ENCODE measurements at places on chromosomes 3 and 15.

DNA sequence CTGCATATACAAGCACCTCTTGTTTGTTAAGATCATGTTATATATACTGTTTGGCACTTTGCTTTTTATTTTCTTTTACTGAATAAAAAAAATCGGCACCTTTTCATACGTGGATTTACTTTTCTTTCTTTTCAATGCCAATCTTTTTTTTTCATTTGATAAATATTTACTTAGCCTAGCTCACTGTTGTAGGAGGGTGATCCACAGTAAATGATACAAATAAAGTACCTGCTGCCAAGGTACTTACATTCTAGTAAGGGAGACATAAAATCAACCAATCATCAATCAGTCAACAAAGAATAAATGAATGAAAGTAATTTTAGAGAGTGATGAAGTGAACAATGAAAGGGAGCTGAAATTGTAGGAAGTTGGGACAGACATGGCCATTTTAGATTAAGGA lies 18.3 kb downstream of the GNB5 start:
- no peak for DNase-seq

DNA sequence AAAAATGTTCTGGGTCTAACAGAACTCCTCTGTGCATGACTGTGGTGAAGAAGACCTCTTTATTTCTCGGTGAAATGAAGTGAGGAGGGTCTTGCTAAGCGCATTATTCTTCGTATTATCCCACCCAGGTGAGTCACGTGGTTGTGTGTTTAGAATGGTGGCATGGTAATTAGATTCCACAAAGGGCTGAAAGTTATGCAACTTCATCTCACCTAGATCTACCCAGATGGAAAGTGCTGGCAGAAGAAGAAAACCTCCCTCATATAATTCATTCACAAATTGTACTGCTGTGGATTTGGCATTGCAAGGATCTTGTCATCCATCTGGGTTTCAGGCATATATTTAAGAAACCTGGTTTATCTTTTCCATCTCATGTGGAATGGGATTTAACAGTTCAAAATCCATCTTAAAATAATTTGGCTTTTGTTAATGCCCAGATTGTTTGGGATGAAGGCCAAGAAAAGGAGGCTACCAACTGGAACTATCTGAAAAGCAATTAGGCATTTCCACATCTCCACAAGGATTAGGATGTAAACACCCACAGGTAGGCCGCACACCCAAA lies 175.3 kb downstream of the PLCL2 start:
- no peak for DNase-seq

- DNase-seq, result no peak
Observed at GRCh38 chr3:111619833-111620232, 24.7 kb upstream of the ZBED2 start.

GRCh38 chr3:149615731-149616221 lies 42.0 kb downstream of the WWTR1 start:
- no peak for DNase-seq

DNA sequence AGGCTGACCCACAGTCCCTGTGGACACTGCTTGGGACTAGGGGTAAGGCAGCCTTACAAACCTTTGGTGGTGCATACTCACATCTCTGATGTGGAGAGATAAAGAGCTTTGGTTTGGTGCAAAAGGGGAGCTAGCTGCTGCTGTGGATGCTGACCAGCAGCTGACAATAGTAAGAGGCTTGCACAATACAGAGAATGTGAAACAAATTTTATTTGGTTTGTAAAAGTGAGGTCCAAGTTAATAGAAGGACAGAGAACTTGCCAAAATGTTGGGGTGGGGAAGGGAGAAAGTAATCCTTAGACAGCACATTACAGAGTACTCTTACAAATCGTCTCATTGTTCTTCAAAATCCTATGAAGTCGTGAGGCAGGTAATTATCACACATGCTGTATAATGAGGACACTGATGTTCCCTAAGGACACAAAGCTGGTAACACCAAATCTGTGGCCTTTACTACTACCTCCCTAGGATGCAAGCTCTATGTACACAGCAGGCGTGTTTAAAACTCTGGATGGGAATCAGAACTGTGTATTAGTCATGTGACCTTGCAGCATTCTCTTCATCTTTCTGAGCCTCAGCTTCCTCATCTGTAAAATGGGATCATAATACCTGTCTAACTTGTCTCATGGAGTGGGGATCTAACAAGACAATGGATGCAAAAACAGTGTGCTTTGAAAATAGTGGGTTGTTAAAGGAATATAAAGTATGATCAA lies 21.6 kb downstream of the ARHGAP31 start:
- DNase-seq, result no peak

DNA sequence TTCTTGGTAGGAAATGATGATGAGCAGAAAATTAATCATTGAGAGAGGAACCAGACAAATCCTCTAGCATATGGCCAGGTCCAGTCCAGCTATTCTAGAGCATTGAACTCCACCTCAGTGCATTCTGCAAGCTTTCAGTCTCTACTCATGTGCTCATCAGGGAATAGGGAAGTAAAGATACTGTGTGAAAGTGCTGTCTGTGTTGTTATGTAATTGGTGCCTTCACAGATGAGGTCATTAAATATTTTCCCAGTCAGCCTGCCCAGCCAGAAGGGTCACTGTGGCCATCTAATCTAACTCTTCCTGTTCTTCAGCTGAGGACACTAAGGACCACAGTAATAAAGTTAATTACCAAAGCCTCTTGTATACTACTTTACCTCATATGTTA lies 28.2 kb downstream of the C3orf62 start:
- no peak for DNase-seq

DNA sequence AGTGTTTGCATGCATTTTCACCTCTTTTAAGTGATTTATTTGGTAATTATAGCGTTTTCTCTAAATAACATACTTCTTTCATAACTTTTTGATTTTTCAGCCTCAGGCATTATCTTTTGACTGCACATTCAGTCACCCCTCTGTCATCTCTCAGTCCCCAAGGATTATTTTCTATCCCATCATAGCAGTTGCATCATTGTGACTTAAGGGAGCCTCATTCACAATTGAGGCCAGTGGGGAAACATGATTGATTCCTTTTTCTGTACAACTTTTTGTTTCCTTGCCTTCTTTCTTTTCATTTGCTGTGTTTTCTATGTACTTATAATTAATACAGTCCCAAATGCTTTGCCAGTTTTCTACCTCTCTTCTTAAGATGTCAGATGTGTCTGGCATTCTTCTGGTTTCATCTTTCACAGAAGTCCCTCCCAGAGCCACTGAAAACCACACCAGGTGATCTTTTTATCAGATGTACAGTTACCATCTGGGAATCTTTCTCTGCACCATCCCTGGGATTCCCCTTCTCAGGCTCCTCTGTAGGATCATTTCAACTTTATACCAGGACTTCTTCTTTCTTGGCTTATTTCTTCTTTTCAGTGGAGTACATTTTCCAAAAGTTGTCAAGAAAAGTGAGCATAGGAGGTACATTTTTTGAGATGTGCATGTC lies 151.4 kb downstream of the RAP2B start:
- DNase-seq, result no peak

- DNase-seq, result no peak
Observed at GRCh38 chr15:92393071-92393979, at the start of gene ST8SIA2. Gene ST8SIA2 (plus strand): TSS chr15:92393881. CDS start chr15:92394065, 184 bp downstream.

DNA sequence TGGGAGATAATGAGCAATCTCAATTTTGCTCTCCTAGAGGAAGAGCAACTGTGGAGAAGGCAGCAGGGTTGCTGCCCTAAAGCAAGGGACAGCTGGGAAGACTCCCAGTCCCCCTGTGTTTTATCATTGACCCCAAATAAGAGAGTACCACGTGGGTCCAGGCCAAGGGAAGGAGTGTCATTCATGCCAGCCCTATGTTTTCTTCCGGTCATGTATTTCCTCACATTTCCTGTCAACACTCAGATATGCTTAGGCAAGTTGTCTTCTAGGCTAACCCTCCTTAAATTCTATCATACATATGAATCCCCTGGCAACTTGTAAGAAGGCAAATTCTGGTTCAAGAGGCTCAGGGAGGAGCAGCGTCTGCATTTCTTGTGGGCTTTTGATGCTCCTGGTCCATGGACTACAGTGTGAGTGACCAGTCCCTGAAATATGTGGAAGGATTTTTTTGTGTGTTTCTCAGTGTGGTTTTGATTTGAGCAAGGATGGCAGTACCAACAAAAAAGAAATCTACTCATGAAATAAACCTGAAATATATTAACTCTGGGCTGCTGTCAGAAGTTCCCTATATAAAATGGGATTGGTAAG lies 31.9 kb upstream of the RPP14 start:
- DNase-seq, result no peak
